ENCODE measurements at places on chromosomes 11 and 22. TPM values are rescaled to one million over a fixed set of nuclear protein-coding genes. Genes with fewer than 3 reads are reported as not detected.

Gene DNAJB7
- not detected for total RNA-seq

Gene KRTAP5-1
- not detected for total RNA-seq

Gene LMO2
- 0.37 TPM for total RNA-seq

Gene RIMBP3C
- total RNA-seq: not detected

Gene RIBC2
- total RNA-seq: 2.4 TPM

Gene TMEM151A
- total RNA-seq: 4.1 TPM

Gene RTN4R
- total RNA-seq: 15.5 TPM

Gene KDM4E
- total RNA-seq: not detected

Gene SLC29A2
- 9.5 TPM for total RNA-seq

Gene HTATIP2
- 195 TPM for total RNA-seq

Gene PGA3
- not detected for total RNA-seq

Gene RRP7A
- total RNA-seq: 50.6 TPM

Gene SPTBN2
- 8.6 TPM for total RNA-seq

Gene MEI1
- not detected for total RNA-seq
